ENCODE measurements at places on chromosomes 11 and 22.

GRCh38 chr11:64878223-64878493 lies 263 bp downstream of the EHD1 start:
- DNase-seq = no peak

- DNase-seq = no peak
Measured at GRCh38 chr11:88377646-88378045, 40.1 kb upstream of the CTSC start.

DNA sequence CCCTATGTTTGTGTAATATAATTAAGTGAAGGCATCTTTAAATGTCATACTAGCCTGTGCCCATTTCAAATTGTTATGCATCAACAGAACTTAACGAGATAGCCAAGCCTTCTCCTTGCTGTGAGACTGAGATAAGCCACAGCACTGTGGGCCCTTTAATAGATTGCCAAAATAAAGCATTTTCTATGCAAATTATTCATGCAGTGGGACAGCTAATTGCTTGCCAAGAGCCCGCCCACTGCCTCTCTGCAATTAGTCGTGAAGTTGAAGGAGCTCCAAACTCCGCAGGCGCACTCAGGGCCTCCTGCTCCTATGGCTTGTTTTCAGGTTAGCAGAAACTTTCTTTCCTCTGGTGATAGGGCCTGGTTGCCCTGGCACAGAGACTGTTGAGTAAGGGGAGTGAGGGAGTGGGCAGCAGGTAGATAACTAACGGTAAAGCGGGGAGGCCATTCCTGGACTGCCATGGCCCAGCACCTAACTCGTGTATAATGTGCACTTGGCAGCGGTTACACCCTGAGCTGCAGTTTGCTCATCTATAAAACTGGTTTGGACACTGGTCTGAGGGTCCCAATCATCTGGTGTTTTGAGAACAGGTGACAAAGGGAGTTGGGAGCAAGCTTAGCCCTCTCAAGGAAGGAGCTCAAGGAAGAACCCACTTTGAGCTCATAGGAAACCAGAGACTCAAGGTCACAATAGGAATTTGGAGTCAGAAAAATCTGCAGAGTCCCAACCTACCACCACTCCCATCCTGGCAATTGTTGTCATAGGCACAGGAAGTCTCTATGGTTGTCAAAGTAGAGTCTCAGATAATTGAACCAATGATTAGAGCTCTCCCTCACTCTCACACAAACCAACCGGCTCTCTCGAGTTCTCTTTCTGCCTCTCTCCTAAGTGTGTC lies 33.9 kb upstream of the RIC3 start:
- no peak for DNase-seq

- no peak for DNase-seq
Measured at GRCh38 chr11:60710482-60710881, 11.1 kb downstream of the MS4A8 start.

GRCh38 chr22:19757985-19758895 lies 2.3 kb upstream of the TBX1 start:
- no peak for DNase-seq

GRCh38 chr22:23896523-23897186 lies 2.5 kb downstream of the MIF start:
- DNase-seq = no peak

DNA sequence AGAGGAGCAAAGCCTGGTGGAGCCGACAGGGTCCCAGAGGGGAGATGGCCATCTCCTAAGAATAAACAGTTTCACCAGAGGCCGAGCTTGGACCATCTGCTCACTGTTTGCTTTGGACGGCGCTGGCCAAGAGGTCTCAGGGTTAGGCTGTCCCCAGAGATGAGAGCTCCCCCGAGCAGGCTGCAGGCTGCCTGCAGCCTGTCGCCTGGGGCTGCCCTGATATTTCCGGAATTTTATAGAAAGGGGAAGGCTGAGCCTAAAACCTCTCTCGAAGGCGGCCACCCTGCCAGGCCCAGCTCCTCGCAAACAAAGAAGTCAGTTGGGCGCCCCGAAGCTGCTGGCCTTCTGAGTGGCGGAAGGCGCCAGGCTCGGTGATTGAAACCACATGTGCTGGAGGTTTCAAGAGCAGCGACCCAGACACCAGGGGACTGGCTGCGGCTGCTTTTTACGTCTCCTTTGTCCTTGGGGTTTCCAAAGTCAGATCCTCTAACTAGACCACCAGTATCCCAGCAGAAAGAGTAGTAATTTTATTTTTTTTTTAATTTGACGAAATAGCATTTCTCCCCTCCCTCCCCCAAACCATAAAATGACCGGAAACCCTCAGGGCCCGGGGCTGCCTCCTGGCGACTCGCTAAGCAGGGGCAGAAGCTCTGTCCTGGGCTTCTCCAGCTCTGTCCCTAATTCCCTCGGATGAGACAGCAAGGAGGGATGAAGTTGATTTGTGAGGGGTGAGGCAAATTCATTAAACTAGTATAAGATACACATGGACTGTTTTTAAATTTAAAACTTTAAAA lies 57.4 kb downstream of the CLMP start:
- peak; percentile 67 for DNase-seq

GRCh38 chr11:106178361-106178760 lies 100.9 kb downstream of the AASDHPPT start:
- no peak for DNase-seq

DNA sequence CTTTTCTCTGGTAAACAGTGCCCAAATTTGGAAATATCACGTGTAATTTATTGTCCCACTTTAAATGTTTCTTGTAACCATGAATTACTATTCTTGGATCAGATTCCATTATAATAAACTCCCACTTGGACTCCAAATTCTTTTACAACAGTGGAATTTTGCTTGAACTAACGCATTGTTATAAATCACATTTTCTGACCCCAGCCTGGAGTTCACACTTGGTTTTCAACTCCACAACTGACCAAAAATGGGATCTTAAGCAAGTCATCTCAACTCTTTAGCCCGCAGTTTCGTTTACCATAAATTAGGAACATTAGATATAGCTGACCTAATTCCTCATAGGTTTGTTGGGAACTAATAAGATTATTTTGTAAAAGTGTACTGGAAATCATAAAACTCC lies 336.8 kb upstream of the NCAM1 start:
- no peak for DNase-seq

- no peak for DNase-seq
Measured at GRCh38 chr22:34057726-34058125, 137.4 kb upstream of the LARGE1 start.

- DNase-seq = peak; percentile 26
Measured at GRCh38 chr11:116791002-116791812, 472 bp downstream of the APOA5 start.

DNA sequence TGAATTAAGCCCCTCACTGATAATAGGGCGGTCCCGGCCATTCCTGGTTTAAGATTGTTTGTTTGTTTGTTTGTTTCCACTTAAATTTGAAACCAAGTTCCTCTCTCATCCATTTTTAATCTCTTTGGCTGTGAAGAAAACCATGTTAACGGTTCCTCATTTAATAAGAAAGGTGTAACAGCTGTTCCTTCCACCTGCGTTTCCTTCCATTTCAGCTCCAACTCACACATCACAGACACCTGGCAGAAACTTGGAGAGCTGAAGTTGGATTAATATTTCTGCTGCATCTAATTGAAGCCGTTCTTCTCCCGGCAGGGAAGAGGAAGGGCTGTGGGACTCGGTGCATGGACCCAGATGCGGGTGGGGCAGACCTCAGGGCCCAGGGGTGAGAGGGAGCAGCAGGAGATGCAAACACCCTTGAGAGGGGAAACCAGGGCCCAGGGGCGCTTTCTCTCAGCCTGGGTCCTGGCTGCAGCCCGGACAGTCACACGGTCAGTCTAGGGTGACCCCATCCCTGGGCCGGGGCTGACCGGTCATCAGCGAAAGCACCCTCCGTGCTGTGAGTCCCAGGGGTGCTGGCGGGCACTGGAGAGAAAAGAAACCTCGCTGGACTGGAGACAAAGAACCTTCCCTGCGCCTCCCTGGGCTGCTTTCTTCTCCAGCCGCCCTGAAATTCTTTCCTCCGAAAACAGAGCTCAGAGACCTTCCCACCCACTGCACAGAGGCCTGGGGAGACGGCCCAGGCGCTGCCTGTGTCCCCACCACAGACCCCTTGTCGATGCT lies 242.0 kb downstream of the BRD1 start:
- no peak for DNase-seq

DNA sequence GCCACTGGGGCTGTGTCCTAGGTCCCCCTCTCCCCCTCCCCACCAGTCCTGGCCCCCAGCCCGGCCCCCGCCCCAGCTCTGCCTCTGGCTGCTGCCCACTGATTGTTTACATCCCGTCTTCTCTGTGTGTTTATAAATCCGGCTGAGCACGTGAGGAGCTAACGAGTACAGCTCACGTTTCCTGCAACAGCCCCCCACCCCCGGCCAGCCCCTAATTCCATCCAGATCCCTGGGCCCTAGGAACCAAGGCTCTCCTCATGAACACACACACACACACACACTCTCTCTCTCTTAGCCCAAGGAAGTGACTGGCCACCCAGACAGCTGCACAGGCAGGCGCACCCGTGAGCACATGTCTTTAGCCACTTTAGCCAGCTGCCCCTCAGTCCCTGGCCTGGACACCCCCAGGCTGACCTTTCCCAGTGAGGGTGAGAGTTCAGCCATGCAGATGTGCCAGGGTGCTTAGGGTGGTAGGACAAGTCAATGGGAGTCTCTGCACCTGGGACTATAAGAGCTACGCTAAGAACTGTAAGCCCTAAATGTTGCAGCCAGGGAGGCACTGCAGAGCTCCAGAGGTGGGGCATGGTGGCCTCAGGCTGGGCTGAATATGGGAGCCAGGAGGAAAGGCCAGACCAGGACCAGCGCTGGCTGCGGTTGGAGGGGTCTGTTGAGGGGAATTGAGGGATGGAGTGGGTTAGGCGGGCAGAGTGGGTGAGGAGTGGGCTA lies 2.9 kb downstream of the CLCF1 start:
- no peak for DNase-seq

DNA sequence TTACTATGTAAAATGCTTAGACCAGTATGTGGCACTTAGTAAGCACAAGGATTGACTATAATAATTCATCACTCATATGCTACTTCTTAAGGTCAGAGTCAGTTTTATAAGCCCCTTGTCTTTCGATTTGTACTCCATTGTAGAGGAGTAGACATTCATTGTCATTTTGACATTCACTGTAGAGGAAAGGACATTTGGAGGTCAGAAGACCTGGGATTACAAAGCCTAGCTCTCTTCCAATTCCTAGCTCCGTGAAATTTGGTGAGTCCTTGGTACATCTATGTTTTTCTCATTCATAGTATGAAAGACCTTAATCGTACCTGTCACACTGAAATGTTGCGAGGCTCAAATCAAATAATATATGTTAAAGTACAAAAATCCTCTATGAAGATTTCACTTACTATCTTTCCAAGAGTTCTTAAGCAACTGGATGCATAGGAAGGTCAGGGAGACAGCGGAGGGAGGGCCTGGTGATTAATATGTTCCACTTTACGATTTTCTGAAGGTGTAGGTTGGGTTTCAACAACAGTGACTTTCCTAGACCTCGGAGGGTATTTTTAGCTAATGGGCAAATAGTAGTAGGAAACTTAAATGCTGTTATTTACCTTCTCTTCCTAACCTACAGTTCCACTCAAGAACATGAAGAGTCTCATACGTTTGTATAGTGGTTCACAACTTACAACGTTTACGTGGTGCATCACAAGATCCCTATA lies 1.4 kb upstream of the EMSY start:
- no peak for DNase-seq

GRCh38 chr11:19013181-19013857 lies 47.2 kb downstream of the MRGPRX2 start:
- no peak for DNase-seq

DNA sequence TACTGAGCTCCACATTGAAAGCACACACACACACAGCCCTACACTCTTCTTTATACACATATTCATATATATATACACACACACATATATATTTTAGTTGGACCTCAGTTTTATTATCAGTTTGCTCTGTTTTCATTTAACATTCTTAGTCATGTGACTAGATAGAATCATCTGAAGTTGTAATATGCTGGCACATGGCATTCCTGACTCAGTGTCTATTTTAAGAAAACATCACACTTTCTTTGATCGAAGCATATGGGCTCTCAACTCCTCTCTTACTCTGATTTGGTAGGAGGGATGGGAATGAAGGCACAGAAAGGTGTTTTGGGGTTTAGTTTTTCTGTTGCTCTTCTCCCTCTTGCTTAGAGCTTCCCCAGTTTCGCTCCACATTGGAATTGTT lies 24.8 kb downstream of the AMOTL1 start:
- DNase-seq = no peak

- DNase-seq = no peak
Measured at GRCh38 chr11:18704045-18704645, 5.6 kb downstream of the TMEM86A start.

GRCh38 chr22:38034278-38034882 lies 22.8 kb upstream of the PICK1 start:
- peak; percentile 59 for DNase-seq

DNA sequence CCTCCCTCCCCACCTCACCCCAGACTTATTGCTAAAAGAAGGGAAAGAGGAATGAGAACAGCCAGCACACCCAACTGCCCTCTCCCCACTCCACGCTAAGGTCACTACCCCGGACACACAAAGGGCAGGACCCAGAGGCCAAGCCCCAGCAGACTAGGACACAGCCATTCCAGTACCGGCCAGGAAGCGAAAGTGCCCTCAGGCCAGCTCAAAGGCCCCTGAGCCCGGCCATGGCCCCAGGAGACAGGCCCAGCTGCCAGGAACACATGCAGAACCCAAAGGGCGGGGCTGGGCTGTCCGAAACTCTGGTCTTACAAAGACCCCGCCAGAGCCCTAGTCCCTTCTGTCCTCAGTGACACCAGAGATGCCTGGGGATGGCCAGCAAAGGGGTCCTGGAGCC lies 5.5 kb downstream of the RCOR2 start:
- no peak for DNase-seq

DNA sequence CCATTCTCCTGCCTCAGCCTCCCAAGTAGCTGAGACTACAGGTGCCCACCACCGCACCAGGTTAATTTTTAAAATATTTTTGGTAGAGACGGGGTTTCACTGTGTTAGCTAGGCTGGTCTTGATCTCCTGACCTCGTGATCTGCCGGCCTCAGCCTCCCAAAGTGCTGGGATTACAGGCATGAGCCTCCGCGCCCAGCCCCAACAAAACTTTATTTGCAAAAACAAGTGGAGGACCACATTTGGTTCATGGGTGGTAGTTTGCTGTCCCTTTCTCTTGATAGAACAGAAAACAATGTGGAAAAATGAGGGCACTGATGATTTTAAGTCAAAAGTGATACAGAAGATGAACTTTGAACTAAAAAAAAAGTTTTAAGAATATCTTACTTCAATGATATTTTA lies 121.8 kb upstream of the SERPIND1 start:
- DNase-seq = no peak

- DNase-seq = no peak
Measured at GRCh38 chr11:76153571-76153923, 52.8 kb downstream of the WNT11 start.

- DNase-seq = no peak
Measured at GRCh38 chr22:35470903-35471321, 69.7 kb upstream of the RASD2 start.

DNA sequence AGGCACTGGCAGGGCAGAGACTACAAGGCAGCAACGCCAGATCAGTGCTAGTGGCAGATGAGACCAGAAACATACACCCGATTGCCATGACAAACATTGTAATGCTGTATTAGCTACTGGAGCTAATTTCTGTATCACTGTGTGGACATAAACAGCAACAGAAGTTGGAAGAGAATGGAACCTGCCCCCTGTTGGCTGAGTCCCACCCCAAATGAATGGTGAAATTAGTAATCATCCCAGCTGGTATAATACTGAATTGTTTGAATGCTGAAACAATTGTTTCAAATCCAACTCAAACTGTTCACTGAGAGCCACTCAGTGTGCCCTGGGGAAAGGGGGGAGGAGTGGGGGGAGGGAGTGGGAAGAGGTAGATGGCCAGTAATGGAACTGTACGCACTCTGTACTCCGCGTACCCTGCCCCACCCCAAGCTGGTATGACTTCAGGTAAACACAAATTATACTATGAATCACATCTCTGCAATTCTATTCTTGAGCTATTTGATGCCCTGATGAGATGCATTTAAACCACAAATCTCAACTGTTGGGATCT lies 11.2 kb upstream of the BIRC3 start:
- DNase-seq = no peak

Measured in astrocyte of the cerebellum (primary cell).